SK-N-DZ (cell line): ENCODE measurements at places on chromosomes 3 and 15.

DNA sequence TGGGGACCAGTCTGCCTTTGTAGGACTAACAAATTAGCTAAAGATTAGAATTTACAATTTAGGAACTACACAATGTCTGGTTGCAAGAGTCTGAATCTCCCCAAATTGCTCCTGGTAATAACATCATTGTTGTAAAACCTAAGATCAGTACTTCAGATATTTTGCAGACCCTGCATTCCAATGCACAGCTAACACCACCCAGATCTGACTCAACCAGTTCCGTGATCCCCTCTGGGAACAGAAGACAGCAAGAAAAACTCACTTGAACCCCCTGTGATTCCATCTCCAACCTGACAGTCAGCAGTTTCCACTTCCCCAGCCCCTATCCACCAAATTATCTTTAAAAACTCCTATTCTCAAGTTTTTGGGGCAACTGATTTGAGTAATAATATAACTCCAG lies 201.9 kb upstream of the ARPP21 start:
- DNase-seq = no peak

GRCh38 chr3:55307622-55308021 lies 179.5 kb downstream of the WNT5A start:
- no peak for DNase-seq

DNA sequence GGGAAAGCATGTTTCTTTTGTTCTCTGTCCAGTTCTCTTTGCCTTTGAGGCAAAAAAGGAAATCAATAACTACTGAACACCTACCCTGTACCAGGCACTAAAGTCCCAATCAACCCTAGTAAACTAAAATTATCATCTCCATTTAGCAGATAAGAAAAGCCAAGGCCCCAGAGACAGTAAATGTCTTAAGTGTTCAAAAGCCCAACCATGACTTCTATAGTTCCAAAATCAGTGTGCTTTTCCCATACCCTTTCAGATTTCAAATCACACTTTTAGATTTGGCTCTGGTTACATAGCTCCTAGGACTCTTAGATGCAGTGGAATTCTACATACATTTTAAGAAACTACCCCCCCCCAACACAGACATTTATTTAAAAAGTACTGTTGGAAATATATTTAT lies 63.5 kb downstream of the UACA start:
- no peak for DNase-seq

GRCh38 chr3:147428326-147428725 lies 19.2 kb downstream of the ZIC1 start:
- no peak for DNase-seq

DNA sequence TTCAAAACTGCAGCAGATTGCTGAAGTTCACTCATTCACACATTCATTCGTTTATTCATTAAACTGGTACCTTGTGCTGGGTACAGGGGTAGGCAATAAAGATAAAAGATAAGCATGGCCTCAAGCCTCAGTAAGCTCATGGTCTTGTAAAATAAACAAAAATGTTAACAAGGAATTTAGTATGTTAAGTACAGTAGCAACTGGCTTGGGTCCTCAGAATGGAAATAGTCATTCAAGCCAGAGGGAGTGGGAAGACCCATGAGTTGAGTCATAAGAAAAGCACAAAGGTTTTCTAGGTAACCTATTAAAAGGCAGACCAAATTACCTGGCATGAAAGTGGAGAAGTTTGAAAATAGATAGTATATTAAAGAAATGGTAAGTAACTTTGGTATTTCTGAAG lies 163.3 kb downstream of the CDIN1 start:
- no peak for DNase-seq

DNA sequence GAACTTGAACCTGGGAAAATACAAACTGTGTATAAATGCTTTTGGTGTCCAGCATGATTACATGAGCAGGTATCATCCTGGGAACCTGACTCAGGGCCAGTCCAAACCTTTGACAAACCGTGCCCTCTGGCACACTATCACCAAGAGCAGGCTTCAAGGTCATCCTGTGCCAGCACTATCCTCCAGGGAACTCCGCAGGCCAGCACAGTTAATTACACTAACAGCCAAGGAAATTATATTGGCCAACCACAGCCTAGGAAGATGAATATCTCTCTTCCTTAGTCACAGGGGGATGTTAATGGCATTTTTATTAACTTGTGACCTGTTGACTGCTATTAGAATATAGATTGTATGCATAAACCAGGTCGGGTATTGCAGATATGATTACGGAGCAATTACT lies 262.0 kb downstream of the TUSC7 start:
- peak; percentile 70 for DNase-seq

DNA sequence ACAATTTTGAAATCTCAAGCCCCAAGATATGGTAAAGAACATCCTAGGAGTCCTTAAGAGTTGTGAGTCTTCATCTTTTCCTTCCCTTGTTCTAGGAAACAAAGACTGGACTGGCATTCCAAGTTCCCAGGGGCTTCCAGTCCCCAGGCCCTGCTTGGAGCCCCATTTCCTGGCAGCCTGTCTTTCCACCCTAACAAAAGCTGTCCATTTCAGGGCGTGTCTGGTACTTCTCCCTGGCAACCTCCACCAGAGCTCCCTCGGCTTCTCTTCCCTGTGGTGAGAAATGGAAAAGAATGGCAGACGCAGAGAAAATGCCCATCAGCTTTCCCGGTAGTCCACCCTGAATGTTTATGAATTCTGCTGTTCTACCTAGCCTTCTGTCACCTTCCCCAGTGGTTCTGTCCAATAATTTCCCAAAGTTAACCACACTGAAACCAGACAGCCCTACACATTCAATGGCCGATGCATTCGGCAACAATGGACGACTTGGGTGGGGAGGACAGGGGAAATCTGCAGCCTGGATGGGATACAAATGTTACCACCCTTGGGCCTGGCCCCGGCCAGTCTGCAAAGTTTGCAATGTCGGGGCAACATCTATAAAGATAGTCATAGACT lies 6.8 kb downstream of the RAB6B start:
- no peak for DNase-seq

DNA sequence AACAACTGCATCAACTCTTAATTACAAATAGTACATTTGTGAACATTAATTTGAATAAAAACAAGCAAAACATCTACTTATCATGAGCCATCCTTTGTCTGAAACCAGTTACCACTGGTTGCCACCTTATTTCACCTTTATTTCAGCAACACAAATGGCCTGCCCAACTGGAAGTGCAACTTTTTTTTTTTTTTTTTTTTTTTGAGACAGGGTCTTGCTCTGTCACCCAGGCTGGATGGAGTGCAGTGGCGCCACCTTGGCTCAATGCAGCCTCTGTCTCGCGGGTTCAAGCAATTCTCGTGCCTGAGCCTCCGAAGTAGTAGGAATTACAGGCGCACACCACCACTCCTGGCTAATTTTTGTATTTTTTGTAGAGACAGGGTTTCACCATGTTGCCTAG lies 13.1 kb downstream of the WDR82 start:
- no peak for DNase-seq

- DNase-seq = no peak
These were observed 921 bp downstream of the LMLN start for GRCh38 chr3:197960694-197961581.

GRCh38 chr3:3134750-3135448 lies 8.2 kb downstream of the TRNT1 start:
- no peak for DNase-seq

DNA sequence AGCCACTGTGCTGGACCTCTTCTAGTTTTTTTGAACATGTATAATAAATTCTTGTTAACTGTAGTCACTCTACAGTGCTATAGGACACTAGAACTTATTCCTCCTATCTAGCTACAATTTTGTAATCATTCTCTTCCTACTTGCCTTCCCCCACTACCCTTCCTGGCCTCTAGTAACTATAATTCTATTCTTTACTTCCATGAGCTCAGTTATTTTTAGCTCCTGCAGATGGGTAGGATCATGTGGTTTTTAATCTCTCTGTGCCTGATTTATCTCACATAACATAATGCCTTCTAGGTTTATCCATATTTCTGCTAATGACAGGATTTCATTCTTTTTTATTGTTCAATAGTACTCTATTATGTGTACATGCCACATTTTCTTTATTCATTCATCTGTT lies 113.2 kb upstream of the FGF7 start:
- DNase-seq = no peak

DNA sequence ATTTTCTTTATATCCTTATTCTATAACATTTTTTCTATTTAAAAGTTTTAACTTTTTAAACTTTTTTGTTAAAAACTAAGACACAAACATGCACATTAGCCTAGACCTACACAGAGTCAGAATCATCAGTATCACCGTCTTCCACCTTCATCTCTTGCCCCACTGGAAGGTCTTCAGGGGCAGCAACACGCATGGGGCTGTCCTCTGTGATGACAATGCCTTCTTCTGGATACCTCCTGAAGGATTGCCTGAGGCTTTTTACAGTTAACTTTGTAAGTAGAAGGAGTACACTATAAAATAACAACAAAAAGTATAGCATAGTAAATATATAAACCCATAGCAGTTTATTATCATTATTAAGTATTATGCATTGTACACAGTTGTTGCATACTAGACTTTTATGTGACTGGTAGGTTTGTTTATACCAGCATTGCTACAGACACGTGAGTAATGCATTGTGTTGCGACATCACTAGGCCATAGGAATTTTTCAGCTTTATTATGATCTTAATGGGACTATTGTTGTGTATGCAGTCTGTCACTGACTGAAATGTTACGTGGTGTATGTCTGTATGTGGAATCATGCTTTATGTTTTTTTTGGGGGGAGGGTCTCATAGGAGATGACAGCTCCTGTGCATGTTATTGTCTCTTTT lies 18.2 kb downstream of the ATP1B3 start:
- no peak for DNase-seq

GRCh38 chr3:183074881-183075280 lies 24.4 kb downstream of the MCCC1 start:
- DNase-seq = no peak

- no peak for DNase-seq
These were observed 59.8 kb downstream of the THBS1 start for GRCh38 chr15:39640665-39641064.

DNA sequence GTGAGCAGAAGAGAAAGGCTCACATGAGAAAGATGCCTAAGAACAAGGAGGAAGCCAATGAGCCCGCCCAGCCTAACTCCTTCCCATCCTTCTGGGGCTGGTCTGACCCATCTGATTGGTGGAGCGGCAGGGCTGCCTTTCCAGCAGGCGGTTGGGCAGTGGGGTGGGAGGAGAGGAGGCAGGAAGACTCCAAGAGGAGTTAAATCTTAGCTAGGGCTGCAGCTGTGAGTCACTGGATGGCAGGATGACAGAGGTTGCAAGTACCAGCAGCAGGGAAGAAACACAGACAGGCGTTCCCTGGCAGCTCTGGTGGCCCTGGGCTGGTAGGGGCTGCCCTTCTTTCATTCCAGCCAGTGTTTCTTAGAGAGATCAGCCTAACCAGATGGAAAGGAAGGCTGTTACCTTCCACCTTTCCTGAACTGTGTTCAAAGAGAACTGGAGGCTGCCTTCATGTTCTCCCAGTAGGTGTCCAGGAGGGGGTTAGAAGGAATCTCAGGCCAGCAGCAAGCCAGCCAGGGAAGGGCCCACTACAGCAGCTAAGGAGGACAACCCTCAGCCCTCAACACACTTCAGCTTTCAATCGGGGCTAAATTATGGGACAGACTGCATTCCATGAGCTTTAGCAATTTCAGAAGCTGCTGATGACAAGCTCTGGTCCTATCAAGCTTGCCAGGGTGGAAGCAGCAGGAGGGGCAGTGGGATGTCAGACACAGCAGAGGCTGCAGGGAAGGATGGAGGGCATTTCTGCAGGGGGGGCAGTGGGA lies 50.3 kb downstream of the CHSY1 start:
- peak; percentile 79 for DNase-seq

DNA sequence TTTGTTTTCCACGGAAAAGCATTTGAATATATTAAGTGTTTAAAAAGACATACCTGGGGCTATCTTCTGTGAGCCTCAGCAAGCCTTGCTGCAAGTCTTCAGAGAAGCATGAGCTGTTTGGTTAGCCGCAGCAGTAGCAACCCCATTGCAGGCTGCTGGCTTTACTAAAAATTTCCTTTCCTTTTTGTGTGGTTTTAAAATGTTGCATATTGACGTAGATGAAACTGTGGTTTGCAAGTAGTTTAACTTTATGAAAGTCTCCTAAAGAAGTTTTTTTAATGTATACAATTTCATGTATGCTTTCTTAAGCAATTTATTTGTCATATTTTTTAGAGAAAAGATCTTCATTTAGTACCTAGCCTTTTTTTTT lies at the start of gene GPR171:
TSS of gene GPR171 (minus strand) at position 166 of the 370 bp plus-strand sequence. CDS start 3,830 bp downstream, outside the sequence.
- DNase-seq = no peak

- DNase-seq = peak; percentile 71
These were observed 55.4 kb downstream of the EOMES start for GRCh38 chr3:27666708-27667107.

- no peak for DNase-seq
These were observed 136.0 kb upstream of the RARB start for GRCh38 chr3:25292036-25292435.

GRCh38 chr3:27533261-27533607 lies 49.0 kb upstream of the SLC4A7 start:
- DNase-seq = no peak

GRCh38 chr15:53448232-53449015 lies 311.0 kb downstream of the WDR72 start:
- no peak for DNase-seq

- peak; percentile 70 for DNase-seq
These were observed 89.2 kb downstream of the TAMM41 start for GRCh38 chr3:11757441-11757875.

DNA sequence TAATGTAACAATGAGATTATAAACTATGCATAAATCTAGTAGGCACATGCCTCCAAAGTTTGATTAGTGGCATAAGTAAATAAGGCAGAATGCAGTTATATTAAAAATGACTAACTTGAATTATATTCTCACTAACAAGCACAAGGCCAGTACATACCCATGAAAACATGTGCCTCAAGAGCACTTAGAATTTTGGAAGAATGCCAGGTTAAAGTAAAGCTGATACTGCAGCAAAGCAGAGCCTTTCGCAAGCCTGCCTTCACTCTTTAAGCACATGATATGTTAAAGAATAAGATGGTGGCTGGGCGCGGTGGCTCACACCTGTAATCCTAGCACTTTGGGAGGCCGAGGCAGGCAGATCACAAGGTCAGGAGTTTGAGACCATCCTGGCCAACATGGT lies 49.0 kb downstream of the KBTBD12 start:
- no peak for DNase-seq

GRCh38 chr15:40844696-40845030 lies 815 bp downstream of the SPINT1 start:
- no peak for DNase-seq

GRCh38 chr3:67923796-67924195 lies 269.4 kb upstream of the SUCLG2 start:
- DNase-seq = no peak

- no peak for DNase-seq
These were observed 19.0 kb downstream of the MYO5A start for GRCh38 chr15:52509500-52510245.

GRCh38 chr3:159080821-159081220 lies 279.0 kb downstream of the MFSD1 start:
- DNase-seq = no peak

GRCh38 chr15:39555885-39556284 lies 25.0 kb upstream of the THBS1 start:
- no peak for DNase-seq

GRCh38 chr3:126994661-126995245 lies 11.8 kb downstream of the PLXNA1 start:
- DNase-seq = no peak

- no peak for DNase-seq
These were observed 632.6 kb upstream of the TGFBR2 start for GRCh38 chr3:29973763-29974162.
